Activated CD4-positive, alpha-beta T cell treated with anti-CD3 and anti-CD28 coated beads, Interleukin-2, amount 10 ng/mL, durations not matched to agents 7 days and 5 days (primary cell): ENCODE measurements at places on chromosomes 2 and 18. TPM values are rescaled to one million over a fixed set of nuclear protein-coding genes. Genes with fewer than 3 reads are reported as not detected.

The DOK6 gene
- total RNA-seq: not detected

DNA sequence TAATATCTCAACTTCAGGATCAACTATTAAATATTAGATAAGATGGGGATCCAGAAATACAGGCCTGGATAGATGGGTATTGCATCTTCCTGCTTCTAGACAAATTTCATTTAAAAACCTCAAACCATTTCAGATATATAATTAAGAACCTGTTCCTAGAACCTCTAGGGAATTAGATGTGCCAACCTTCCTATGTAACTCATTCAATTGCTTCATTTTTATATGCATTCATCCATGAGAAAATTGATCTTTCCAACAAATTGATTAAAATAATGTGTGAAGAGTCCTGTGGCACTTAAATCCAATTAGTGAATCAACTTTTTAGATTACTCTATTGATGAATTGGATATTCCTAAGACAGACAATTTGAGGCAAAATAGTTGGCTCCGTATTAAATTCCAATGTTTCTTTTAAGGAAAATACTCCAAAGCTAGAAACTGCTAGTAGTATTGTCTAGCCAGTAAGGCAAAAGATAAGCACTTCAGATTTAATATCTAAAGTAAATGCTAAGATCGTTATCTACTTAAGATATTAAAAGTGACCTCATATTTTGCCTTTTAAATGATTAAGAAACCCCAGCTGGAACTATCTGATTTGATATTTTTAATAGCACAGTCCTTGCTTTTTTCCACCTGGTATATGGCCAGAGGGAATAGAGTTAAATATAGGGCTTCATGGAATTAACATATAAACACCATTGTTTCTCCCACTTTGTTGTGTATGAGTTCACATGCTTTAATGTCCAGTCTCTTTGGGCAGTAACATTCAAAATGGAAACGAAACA lies 35.8 kb downstream of the DARS1 start:
- no peaks in the 10 kb centered on the region for H3K27me3 ChIP-seq
- H3K36me3 ChIP-seq: peaks cover 60% of the 10 kb centered on the region
- H3K4me1 ChIP-seq: peaks cover 45% of the 10 kb centered on the region
- DNase-seq: no peak
- H3K27ac ChIP-seq: no peak overlapping the region

GRCh38 chr2:109513749-109514588 lies 99.8 kb downstream of the SEPTIN10 start:
- no peak for DNase-seq
- H3K27ac ChIP-seq: no peak overlapping the region
- H3K4me1 ChIP-seq: peaks cover 7% of the 10 kb centered on the region
- no peaks in the 10 kb centered on the region for H3K36me3 ChIP-seq
- H3K27me3 ChIP-seq: no peaks in the 10 kb centered on the region

The MROH2A gene
- total RNA-seq: not detected
